ENCODE measurements at places on chromosomes 2 and 18. TPM values are rescaled to one million over a fixed set of nuclear protein-coding genes. Genes with fewer than 3 reads are reported as not detected.
A peak's percentile ranks its signal among the peaks of the same experiment; 100 is the strongest.

Gene CAPG
- total RNA-seq = 123 TPM

DNA sequence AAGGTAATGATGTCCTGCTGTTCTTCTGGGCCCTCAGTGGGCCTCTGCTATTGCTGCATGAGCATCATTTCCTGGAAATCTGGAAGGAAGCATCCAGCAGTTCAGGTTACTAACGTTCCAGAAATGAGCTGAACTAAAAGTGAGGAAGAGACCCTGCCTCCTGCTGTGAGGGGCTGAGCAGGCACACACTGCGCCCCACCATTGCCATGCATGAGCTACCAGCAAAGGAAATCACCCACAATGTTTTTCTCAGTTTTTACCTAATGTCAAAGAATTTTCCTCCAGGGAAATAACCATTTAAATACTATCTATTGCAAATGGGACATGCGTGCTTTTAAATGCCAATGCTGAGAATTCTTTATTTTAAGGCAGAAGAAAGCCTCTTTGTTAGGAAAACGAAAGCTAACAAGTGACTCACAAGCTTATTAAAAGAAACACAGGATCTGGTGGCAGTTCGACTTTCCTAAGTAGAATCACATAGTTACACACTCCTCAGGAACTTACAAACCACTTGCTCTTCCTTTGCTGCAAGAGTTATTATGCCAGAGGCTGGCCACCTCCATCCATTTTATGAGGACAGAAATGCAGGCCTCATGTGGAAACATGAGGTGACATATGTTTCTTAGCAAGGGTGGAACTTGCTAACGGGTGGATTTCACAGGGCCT is 152.6 kb upstream of the TTC39C start:
- DNase-seq = peak; percentile 66

GRCh38 chr2:238418196-238418998 is 8.3 kb upstream of the ASB1 start:
- DNase-seq = no peak

DNA sequence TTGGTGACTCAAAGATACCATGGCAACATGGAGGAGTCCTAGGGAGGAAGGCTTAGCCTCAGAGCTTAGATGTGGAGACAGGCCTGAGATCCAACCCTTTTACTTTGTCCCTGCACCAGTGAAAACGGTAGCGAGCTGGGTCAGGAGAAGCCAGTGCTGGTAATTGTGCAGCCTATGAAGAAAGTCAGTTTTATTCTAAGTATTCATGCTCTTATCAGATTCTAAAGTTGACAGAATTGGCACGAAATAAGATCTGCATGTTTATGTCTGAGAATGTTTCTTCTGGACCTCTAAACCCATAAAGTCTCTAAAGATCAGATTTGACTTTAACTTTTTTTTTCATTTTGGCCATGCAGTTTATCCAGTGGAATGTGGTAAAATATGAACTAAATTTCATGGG is 93.8 kb downstream of the SCG2 start:
- no peak for DNase-seq

DNA sequence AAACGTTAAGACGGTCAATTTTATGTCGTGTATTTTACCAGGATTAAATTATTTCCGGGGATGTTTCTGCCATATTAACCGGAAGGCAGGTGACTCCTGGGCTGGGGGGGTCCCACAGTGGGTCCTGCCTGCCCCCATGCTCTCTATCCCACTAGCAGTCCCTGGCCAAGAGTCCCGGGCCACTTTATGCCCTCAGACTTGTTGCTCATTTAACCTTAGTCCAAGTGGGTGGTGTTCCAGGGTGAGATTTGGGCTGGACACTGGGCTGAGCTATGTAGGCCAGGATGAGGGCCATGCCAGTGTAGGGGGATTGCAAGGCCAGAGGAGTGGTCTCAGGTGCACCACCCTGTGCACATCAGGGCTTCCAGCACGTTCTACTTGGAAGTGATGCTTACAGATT is 24.1 kb downstream of the TWIST2 start:
- DNase-seq = no peak

GRCh38 chr18:10840743-10841142 is 308.6 kb downstream of the PIEZO2 start:
- no peak for DNase-seq

- DNase-seq = no peak
These were observed 34.9 kb downstream of the NAB1 start for GRCh38 chr2:190683802-190684201.

GRCh38 chr2:45782436-45782835 is 131.0 kb downstream of the PRKCE start:
- DNase-seq = no peak

DNA sequence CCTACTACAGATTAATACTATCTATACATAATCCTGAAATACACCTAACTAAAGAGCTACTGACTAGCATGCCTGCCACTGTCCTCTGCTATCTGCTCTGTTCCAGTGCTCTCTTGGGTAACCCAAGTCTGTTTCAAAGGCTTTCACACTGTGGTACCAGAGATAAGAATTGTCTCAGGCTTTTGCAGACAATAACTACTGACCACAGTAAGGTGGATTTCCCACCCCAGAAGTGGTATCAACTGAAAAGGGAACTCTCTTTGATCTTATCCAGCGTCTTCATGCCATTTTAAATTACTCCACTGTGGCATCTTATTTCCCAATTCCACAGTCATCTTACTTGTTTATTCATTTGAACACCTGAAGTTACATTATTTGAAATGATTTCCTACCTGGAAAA is 190.2 kb downstream of the IKZF2 start:
- DNase-seq = no peak

DNA sequence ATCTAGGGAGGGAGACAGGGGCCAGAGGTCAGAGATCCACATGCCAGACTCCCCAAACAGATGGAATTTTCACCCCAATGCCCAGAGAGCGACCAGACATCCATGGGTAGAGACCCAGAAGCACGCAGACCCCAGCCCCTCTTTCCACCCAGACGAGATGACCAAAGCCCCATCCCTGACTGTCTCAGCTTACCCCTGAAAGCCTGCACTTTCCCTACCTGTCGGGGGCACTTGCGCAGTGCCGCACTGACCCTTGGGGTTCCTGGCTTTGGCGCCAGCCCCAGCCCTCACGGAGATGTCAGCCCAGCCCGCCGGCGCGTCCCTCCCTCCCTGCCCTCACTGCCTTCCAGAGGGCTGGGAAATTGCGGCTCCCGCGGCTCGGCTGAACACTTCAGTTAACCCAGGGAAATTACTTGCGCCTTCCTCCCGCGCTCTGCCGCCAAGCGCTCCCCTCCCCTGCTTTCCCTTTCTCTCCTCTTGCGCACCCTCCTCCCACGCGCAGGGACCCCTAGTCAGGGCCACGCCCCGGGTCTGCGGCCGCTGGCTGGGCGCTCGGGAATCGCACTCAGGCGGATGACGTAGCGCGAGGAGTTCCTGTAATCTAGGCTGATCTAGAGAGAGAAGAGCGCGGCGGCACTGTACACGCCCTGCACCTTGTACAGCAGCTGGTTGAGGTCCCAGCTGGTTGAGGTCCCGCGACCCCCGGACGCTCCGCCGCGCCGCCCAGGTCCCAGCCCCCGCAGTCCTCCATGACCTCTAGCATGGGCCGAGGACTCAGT is 12.0 kb downstream of the ALPG start:
- peak; percentile 66 for DNase-seq

GRCh38 chr2:121031568-121032340 is 253.2 kb downstream of the TFCP2L1 start:
- DNase-seq = no peak

DNA sequence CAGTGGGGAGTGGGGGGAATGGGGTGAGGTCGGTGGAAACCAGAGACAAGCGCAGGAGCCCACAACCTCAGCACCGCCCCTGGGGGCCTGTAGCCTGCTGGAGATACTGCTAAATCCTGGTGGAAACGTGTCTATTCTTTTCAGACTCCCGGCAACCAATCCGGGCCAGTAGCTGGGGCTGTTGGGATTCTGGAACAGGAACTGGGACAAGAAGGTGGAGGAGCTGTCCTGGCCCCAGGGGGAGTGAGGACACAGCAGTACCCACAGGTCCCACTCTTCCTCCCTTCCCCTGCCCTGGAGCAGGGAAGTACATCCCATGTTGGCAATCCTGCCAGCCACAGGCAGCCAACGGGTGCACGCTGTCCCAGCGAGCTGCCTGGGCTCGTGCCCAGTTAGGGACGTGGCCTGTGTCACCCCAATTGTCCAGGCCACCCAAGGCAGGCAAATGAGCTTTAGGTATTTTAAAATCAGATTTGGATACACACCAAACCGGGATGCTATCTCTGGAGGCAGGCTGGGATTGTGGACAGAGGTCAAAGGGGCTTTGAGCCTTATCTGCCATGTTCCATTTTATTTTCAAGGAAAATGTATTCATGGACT is 51.8 kb downstream of the HS1BP3 start:
- no peak for DNase-seq

GRCh38 chr2:230783101-230783500 is 70.5 kb downstream of the CAB39 start:
- DNase-seq = no peak

Data from Daoy (cell line).